ENCODE measurements at places on chromosomes 11 and 22.
A peak's percentile ranks its signal among the peaks of the same experiment; 100 is the strongest.

DNA sequence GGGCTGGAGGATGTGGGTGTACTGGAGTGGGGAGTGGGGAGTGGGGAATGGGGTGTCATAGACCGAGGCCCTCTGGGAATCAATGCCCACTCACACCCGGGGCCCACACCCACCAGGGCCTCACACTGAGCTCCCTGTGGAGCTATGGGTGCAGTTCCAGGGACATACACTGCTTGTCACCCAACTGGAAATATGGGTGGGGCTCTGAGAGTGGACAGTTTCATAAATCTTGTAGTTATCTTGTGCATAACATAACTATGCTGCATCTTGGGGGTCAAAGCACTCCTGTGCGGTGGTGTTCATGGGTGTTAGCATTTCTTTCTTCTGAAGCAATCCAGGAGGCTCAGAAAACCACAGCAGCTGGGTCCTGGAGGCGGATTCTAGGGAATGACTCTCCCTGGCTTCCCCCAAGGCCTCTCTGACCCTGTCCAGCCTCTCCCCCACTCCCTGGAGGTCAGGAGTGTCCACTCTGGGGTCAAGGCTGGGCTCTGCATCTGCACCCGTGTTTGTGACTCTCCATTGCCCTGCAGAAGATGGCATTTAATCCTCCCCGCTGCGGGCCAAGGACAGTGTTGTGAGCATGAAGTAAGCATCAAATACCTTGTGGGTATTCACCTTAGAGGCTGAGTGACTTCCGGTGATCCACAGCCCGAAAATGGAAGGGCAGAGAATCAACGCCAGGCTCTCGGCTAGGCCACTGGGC is 172.5 kb downstream of the CTTN start:
- DNase-seq = peak; percentile 23

DNA sequence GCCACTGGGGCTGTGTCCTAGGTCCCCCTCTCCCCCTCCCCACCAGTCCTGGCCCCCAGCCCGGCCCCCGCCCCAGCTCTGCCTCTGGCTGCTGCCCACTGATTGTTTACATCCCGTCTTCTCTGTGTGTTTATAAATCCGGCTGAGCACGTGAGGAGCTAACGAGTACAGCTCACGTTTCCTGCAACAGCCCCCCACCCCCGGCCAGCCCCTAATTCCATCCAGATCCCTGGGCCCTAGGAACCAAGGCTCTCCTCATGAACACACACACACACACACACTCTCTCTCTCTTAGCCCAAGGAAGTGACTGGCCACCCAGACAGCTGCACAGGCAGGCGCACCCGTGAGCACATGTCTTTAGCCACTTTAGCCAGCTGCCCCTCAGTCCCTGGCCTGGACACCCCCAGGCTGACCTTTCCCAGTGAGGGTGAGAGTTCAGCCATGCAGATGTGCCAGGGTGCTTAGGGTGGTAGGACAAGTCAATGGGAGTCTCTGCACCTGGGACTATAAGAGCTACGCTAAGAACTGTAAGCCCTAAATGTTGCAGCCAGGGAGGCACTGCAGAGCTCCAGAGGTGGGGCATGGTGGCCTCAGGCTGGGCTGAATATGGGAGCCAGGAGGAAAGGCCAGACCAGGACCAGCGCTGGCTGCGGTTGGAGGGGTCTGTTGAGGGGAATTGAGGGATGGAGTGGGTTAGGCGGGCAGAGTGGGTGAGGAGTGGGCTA is 2.9 kb downstream of the CLCF1 start:
- no peak for DNase-seq

DNA sequence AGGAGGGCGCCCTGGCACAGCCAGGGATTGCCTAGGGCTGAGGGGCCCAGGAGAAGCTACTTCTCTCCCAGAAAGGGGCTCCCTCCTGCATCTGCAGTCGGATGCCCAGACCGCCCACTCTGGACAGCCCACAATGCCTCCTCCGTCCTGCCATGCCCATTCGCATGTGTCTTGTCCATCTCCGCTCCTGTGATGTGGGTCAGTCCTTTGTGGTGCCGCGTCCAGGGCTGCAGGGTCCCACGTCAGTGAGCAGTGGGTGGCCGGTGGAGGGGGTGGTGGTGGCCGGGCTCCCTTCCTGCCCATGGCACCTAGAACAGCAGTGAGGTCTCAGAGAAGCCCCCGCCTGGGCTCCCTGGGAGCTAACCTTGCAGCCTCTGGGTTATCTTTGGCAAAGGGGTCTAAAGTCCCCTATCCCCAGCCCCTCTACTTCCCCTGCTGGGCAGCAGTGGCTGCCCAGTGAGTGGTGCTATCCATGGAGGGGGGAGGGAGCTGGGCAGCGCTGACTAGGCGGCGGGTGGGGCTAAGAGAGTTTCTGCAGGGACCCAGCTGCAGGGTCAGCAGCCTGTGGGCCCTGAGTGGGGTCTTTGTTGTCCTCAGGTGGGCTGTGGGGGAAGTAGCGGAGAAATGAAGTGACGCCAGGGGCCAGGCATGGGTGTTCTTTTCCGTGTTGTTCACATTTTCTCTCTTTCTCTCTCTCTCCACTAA is 41.1 kb downstream of the KCNC1 start:
- no peak for DNase-seq

DNA sequence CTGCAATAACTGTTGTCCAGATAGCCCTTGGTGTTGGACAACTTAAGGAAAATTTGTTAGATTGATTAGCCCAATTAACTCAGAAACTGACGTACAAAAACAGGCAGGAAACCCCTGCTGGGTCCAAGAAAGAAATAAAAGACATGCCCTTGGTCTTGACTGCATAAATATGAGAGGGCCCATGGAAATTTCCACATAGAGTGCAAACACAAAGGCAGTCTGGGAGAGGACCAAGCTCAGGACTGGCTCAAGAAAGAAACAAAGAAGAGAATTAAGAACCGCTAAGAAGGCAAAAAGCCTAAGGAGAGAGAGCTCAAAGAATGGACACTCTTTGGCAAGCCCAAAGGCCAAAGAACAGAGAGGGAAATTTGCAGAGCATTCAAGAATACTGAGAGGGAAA is 1243.9 kb downstream of the LRRC4C start:
- DNase-seq = no peak

DNA sequence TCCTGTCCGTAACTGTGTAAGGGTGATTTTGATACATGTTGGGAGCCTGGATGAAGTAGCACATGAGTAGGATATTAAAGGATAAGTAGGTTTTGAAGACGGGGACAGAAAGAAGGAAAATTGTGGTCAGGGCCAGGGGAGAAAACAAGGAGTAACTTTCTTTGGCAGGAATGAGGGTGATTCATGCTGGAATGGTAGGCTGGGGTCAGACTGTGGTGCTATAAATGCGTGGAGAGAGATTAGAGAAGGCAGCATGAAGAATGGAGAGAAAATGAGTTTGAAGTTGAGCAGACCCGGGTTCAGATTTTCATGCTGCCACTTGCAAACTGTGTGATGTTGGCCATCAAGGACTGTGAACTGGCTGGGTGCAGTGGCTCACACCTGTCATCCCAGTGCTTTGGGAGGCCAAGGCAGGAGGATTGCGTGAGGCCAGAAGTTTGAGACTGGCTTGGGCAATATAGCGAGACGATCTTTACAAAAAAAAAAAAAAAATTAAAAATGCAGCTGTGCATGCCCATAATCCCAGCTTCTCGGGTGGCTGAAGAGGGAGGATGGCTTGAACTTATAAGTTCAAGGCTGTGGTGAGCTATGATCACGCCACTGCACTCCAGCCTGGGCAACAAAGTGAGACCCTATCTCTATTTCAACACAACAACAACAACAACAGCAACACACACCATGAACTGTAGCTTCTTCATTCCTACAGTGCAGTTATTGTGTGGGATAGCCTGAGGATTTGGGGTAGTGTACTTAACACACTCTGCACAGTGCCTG is 22.3 kb downstream of the ZBTB16 start:
- no peak for DNase-seq

GRCh38 chr22:18077087-18077638 is 627 bp upstream of the PEX26 start:
- DNase-seq = no peak

DNA sequence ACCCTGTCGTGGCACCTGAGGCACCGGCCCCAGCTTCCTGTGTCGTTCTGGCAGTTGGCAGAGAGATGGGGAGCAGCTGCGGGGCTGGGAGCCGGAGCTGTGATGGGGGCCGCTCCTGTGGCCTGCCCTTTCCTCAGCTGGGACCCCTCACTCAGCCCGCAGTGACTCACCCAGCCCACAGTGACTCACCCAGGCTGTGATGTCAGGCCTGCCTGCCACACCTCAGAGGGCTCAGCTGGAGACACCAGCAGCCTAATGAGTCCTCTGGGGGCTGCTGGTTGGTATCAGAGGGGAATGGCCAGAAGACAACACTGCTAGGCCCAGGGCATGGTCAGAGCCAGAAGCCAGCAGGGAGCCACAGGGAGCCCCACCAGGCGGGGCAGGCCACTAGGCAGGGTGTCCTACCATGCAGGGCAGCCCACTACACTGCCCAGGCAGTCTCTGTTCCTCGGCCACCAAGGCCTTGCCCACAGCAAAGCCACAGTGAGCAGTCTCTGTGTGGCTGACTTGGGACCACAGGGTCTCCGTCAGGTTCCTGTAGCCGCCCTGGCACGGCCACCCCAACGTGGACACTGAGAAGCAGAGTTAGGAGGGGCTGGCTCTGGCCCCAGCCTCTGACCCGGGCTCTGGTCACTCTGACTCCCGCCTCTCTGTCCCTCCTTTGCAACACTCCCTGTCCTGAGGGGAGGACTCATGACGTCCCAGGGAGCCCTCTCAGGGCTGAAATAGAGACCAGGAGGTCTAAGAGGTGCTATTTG is 4.2 kb upstream of the FXYD2 start:
- peak; percentile 69 for DNase-seq

GRCh38 chr22:41565403-41566054 is 4.7 kb downstream of the CSDC2 start:
- DNase-seq = no peak

DNA sequence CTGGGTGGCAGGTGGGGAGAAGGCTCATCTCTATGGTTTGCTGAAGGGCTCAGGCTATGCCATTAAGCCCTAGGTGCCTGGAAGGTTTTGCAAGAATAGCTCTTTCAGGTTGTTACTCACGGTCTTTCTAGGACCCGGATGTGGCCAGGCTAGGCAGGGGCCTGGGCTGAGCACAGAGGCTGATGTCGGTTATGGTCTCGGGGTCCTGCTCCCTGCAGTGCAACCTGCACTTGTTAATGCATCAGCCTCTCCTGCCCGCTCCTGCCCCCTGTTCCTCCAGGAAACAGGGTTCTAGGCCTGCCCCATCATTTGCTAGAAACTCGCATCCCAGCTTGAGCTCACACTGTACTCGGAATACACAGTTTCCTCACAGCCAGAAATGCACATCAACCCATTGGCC is 79.1 kb upstream of the SLC22A12 start:
- no peak for DNase-seq

GRCh38 chr11:65224930-65225278 is 36.9 kb upstream of the POLA2 start:
- DNase-seq = peak; percentile 79

- no peak for DNase-seq
Measured at GRCh38 chr11:120357620-120358019, 21.4 kb downstream of the ARHGEF12 start.

- DNase-seq = no peak
Measured at GRCh38 chr11:119991022-119991404, 146.9 kb downstream of the TRIM29 start.

DNA sequence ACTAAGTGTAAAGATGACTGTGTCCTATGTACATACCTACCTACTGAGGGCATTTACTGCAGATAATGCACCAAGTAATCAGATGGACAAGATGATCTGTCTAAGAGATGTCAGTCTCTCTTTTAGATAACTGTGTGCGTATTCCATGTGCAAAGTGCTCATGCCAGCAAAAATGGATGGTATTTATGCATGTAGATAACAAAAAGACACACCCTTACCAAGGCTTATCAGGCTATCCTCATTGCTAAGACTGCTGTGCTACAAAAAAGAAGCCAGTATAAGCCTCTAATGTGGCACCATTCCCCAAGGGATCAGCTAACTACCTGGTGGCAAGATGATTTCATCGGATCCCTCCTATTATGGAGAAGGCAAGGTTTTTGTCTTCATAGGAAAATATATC is 34.3 kb upstream of the CD44 start:
- DNase-seq = no peak

- DNase-seq = no peak
Measured at GRCh38 chr11:106668147-106668546, 350.1 kb downstream of the GUCY1A2 start.

- no peak for DNase-seq
Measured at GRCh38 chr11:65917077-65917433, 1.8 kb downstream of the C11orf68 start.

DNA sequence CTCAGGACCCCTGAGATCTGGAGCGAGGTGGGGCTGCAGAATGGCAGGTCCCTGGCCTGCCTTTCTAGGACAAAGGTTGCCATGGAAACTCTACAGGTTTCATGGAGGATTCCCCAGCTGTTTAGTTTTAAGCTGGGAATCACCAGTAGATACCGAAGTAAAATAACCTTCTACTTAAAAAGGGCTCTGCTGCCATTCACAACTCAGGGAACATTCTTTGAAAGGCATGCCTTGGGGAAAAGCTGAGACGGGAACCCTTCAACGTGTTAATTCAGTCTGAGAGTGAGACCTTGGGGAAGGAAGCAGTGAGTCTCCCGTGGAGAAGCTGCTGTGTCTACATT is 493.3 kb downstream of the BRD1 start:
- no peak for DNase-seq

DNA sequence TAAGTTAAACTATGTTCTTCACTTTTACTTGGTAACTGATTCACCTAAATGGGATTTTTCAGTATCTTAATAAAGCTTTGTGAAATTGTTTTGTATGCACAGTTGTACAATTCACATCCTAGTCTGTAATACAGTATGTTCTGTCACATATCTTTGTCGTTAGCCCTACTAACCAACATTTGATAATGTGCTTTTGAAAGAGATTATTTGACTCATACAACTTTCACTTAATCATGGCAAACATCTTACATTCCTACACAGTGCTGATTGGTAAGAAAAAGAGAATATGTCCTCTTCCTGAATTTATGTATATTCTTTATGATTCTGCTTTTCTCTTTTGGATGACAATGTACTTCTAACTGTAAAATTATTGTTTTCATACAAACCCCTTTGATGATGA is 234.5 kb downstream of the METTL15 start:
- no peak for DNase-seq

GRCh38 chr22:20745119-20745518 is 28.8 kb upstream of the SERPIND1 start:
- no peak for DNase-seq

DNA sequence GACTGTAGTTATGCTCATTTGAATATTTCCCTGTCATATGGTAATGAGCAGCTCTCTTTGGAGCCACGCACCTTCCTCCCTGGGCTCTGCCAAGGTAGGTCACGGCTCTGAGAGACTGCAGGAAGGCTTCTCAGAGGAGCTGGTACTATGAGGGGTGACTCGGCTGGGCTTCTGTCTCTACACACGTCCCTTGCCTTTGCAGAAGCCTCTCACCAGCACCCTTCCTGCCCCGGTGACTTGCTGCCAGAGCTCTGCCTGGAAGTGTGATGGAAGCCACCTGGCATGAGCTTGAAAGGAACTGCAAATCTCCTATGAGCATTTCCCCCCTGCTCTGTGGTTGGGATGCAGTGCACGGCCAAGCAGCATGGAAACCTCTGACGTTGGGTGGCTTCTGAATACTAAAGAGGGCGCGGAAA is 74.2 kb downstream of the KIRREL3 start:
- DNase-seq = no peak
